ENCODE measurements at places on chromosomes 7 and 10.

DNA sequence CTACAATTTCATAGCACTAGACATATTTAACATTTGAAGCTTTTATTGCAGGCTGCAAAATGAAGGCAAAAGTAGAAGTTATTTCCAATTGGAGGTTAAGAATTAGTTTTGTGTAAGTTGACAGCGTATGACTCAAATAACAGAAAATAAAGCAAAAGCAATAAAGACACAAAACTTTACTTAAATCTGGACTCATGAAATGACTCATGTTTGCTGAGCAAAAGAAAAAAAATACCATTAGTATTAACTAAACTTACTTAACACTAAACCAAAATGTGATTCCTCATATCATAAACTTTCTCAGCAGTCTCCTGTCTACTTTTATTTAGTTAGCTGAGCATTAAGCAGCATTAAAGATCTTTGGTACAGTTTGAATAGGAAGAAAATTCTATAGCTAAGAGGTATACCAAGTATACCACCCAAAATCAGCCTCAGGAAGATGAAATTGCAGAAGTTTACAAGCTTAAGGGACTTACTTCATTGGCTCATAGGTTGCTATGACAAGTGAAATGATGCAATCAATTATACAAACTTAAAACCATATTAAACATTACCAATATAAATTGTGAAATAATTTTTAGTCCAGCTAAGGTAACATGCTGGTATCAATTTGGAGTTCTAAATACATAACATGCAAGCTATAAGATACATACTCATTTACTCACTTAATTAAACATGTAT lies 1131.4 kb downstream of the XPNPEP1 start:
- DNase-seq: peak; percentile 29

- DNase-seq: no peak
These were observed 6.6 kb downstream of the TYSND1 start for GRCh38 chr10:70139997-70140250.

DNA sequence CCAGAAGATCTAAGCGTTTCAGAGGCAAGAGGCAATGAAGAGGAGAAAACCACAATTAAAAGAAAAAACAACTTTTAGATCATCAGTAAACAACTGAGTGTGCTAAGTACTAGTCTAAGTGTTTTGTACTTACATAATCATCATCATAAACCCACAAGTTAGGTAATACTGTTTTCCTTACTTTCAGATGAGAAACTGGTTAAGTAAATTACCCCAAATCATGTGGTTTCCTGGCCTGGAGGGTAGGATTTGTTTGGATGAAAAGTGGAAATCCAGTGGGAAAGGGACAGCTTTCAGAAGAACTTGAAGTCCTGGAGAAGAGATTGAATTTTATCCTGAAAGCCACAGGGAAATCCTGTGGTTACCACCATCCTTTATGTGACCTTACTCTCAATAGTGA lies 463.3 kb downstream of the LRMDA start:
- no peak for DNase-seq

DNA sequence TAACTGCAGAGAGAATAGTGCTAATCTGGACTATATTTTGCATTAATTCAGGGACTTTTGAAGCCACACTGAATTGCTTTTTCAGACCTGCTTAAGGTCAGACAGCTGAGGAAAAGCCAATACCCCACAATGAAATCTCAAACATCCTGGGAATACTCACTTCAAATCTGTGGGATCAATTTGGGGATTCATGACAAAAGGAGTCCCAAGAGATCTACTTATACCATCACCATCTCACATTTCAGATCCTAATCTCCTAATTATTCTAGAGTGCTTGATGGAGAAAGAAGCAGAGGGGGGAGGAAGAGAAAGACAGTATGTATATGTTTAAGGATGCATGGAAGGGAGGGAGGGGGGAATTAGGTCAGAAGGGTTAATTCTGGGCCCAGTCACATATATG lies 202.2 kb downstream of the CACNA2D1 start:
- DNase-seq: no peak

- DNase-seq: peak; percentile 84
These were observed 2.8 kb downstream of the DUSP5 start for GRCh38 chr10:110500515-110500905.

DNA sequence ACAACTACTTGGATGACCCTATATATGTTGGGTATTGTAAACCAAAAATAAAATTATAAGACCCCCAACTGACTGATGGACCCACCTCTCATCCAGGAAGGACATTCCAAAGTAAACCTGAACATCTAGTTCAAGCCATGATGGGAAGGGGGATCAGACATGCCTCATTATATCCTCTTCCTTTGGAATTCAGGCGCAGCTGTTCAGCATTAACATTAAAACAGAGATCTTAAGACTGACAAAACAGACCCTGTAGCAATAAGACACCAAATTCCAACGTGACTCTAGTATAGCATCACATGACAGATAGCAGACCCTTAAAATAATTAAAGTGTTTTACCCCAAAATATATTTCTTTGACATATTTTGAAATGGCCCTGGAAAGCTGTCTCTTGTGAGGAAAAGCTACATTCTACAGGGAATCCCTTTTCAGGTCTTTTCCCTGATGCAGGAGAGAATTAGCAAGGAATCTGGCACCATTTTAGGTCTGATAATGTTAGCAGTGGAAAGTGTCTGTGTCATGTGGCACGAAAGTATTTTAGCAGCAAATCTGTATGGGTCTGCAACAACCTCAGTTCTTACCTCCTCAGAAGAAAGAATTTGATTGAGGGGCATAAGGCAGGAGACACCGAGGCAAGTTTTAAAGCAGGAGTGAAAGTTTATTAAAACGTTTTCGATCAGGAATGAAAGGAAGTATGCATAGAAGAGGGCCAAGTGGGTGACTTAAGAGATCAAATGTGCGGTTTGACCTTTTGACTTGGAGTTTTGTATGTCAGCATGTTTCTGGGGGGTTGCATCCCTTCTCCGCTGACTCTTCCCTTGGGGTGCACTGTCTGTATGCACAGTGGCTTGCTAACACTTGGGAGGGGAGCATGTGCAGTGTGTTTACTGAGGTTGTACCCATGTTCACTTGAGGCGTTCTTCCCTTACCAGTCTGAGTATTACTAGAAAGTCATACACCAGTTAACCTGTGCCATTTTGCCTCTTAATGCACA lies 236.6 kb upstream of the PPP1R3A start:
- DNase-seq: no peak

- peak; percentile 85 for DNase-seq
These were observed 20.6 kb downstream of the HYAL4 start for GRCh38 chr7:123865517-123866117.

GRCh38 chr7:137873524-137873923 lies 26.8 kb upstream of the DGKI start:
- peak; percentile 78 for DNase-seq

- no peak for DNase-seq
These were observed 61.1 kb upstream of the SEM1 start for GRCh38 chr7:96770758-96771157.

DNA sequence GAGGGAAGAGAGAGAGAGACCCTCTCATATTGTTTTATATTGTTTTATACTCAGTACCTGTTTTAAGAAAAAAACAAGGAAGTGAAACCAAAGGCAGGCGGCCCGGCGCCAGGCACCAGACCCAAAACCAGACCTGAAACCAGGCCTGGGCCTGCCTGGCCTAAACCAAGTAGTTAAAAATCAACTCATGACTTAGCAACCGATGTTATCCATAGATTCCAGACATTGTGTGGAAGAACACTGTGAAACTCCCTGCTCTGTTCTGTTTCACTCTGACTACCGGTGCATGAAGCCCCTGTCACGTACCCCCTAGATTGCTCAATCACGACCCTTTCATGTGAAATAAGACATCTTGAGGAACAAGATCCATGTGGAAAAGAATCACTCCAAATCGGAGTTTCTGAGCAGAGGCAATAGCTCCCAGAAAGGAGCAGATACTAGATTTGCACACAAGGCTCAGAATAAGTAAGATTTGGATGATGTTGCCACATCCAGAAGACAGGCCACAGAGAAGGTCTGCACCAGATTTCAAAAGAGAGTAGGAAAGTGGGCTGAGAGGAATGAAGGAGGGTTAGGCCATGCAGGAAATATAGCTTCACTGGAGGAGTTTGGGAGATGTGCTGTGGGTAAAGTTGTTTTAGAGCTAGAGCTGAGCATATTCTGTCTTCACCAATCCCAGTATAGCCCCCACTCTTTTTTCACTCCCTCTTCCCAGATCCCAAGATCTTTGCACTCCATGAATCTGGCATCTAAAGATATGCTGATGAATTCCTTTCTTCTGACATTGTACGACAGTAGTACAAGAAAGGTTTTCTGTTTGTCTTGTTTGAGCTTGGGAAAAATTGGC lies 8.8 kb upstream of the ZNF248 start:
- no peak for DNase-seq

- DNase-seq: no peak
These were observed 25.4 kb downstream of the NAPEPLD start for GRCh38 chr7:103123529-103123928.

GRCh38 chr10:36542493-36542892 lies 582.9 kb upstream of the ANKRD30A start:
- DNase-seq: no peak

Measured in adipocyte (in vitro differentiated cells).